ENCODE measurements at places on chromosomes 16 and 17.

GRCh38 chr17:79439493-79439892, 171.4 kb downstream of the RBFOX3 start:
- DNase-seq: no peak

GRCh38 chr16:27963471-27963965, 100.0 kb downstream of the GSG1L start:
- DNase-seq: no peak

- DNase-seq: no peak
Measured at GRCh38 chr16:31269541-31269940, 9.8 kb downstream of the ITGAM start.

DNA sequence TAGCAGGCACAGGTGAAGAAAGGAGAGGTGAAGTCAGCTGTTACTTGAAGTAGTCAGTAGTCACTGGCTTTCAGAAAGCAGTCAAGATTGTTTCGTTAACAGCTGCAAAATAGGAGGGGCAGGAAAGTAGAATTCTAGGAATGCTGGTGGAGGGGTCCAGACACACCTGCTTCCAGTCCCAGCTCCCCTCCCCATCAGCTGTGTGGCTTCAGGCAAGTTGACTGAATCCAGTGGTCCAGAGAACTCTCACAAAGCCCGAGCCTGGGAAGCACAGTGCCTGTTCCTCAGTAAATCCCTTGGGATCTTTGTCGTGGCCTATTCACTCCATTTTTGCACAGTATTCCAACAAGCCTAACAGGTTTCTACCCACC, 4.6 kb upstream of the SOCS1 start:
- no peak for DNase-seq

GRCh38 chr17:48998587-48999440, 1.6 kb downstream of the IGF2BP1 start:
- DNase-seq: no peak

GRCh38 chr17:73589363-73589980, 54.8 kb downstream of the SDK2 start:
- no peak for DNase-seq

GRCh38 chr17:75109046-75109406, 743 bp upstream of the ARMC7 start:
- no peak for DNase-seq

DNA sequence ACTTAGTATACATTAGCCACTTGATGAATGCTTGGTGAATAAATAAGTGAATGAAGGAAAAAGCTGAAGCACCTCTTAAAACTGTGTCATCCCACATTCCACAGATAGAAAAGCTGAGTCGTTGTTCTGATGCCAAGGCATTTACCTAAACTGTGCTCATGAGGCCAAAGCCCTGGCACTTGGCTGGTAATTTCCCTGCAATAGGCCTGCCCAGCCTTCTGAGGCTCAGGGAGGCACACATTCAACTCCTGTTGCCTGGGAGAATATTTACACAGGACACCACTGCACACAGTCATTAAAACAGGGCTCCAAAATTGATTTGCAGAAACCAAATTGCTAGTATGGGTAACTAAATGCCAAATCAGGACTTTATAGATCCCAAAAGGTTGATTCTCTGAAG, 333.0 kb upstream of the C16orf82 start:
- no peak for DNase-seq

DNA sequence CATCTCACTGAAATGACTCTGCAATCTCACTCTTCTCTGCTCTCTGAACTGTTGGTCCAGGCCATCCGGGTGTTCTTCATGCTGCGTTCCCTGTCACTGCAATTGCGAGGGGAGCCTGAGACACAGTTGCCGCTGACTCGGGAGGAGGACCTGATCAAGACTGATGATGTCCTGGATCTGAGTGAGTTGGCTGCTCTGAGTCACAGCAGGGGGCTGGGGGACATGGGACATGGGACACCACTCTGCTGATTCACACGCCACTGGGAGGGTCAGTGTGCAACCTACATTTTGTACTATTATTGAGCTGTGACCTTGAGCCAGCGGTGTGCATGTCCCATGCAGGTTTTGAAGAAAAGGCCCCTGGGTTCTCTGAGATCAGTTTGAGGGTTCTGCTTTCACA, 116.5 kb downstream of the CLEC16A start:
- no peak for DNase-seq

- DNase-seq: no peak
Measured at GRCh38 chr17:61806081-61806828, 57.1 kb downstream of the BRIP1 start.

- peak; percentile 85 for DNase-seq
Measured at GRCh38 chr17:29929533-29930408, at the start of gene SSH2. Gene SSH2, minus strand, starts transcription at chr17:29930228. Its CDS starts 228 bp downstream, at chr17:29930000.

GRCh38 chr17:1077581-1077985, 80.7 kb downstream of the TIMM22 start:
- no peak for DNase-seq

DNA sequence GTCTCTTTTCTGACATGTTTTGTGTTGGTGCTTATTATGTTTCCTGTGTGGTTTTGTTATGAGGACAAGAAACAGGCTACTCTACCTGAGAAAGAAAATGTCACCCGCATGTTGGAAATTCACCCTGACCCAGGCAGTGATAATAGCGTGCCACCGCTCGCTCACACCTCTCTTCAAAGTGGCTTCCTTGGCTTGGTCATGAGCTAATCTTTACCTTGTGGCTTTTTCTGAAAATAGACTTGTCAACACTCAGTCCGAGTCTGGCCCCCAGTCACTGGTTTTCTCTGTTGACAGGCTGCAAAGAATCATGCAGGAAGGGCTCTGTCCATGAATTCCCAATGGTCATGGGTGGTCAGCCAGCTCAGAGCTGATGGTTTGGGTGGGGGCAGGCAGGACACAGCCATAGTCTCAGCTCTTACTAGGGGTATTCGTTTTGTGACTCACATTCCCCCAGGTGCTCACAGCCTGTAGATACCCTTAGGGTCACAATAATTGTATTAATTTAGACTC, 121.3 kb upstream of the CACNG5 start:
- no peak for DNase-seq

DNA sequence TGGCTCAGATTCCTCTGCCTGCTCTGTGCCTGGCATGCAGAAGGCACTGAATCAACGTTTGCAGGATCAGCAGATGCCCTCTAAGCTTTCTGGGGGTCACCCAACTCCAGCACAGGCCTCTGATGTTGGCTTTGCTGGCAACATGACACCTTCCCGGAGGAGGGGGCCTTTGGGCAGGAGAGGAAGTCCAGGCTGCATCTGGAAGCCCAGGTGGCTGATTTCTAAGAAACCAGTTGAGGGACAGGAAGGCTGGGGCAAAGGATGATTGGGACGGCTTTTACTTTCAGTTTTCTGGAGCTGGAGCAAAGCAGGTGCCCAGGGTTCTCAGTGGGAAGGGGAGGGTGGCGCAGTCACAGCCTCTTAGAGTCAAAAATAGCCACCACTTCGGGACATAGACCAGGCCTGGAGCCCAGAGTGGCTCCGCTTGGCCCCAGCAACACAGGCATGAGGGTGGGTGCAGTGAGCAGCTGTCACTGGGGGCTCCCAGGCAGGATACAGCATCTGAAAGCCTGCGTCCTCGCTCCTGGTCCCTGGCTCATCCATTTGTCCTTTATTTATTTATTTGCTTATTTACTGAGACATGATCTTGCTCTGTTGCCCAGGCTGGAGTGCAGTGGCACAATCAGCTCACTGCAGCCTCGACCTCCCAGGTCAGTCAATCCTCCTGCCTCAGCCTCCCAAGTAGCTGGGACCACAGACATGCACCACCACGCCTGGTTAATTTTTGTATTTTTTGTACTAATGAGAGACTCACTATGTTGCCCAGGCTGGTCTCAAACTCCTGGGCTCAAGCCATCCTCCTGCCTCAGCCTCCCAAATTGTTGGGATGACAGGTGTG, 15.1 kb downstream of the SOCS1 start:
- no peak for DNase-seq

DNA sequence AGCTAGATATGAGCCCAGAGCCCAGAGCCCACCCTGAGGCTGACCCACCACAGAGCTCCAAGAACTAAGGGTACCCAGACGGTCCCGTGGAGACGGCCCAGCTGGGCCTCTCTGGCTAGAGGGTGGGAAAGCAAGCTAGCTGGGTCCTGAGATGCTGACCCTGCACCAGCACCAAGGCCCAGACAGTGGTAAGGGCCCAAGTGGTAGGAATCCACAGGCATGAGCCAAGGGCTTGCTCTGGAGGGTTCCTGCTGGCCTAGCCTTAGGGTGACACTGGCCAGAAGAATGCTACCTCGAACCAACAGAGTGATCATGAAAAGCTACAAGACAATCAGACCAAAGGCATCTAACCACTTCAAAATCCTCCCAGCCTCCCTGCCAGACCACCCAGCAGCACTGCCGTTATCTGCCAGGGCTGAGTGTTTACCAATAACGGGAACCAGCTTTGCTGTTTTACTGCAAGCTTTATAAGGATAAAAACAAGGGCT, 13.2 kb downstream of the HIC1 start:
- no peak for DNase-seq

DNA sequence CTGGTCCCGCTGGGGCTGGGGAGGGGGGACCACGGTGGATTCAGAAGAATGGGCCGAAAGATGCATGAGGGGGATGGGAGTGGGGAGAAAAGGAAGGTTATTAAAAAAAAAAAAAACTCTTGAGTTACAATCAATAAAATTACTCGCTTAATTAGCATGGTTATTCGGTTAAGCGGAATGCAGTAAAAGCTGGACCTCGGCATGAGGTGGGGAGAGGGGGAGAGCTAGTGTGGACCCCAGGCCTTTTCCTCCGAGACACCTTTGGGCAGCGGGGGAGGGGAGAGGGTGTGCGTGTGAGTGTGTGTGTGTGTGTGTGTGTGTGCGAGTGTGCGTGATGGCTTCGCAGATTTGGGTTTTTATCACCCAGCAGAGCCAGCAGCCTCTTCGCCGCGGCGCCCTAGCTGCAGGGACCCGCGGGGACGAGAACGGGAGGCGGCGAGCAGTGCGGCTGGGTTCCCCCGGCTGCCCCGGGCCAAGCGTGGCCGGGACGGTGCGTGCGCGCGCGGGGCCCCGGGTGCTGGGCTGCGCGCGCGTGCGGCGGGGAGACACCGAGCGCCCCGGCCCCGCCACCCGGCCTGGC, 3.7 kb downstream of the BAHCC1 start:
- DNase-seq: no peak

DNA sequence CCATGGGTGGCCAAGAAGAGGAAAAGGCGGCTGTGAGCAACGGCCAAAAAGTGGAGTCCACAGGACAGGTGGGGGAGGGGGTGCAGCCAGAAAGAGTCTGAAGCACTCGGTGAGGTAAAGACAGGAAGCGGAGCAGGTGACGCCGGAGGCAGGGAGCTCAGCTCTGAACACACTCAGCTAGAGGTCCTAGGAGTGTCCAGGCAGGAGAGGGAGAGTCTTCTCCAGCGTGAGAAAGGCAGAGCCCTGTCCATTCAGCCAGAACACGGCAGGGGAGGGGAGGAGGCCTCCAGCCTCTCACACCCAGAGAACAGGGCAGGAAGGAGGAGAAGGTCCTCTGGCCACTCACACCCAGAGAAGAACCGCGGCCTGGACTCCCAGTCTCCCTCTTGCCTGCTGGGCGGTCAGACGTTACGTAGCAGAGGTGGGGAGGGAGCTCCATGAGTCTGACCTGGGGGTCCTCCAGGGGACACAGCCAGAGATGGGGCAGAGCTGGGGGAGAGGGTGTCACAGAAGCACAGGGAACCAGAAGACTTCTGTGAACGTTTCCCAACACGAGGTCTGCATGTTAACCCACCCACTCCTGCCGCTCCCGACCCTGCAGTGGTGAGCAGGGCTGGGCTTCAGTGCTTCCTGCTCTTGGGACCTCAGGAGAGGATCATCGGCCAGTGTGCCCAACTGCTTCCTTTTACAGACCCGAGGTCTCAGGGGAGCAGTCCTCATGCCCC, 89.2 kb downstream of the ABR start:
- DNase-seq: no peak

DNA sequence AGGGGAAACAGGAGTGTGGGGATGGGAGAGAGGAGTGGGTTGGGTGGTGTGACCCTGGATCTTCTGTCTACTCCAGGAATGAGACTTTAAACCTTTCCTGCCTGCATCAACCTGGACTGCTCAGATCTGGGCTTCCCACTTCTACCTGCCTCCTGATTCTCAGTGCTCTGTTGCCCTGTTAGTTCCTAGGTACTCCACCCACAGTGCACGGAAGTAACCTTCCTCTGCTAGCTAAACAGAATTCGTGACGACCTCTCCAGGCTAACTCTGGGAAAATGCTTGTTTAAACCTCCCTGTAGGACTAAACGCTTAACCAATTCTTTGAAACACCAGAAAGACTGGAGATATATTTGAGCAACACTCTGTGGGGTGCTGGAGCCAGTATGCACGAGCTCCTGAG, 83.4 kb upstream of the CLEC3A start:
- DNase-seq: no peak

GRCh38 chr16:72794319-72794718, 253.6 kb downstream of the ZFHX3 start:
- no peak for DNase-seq

GRCh38 chr16:52852978-52853377, 199.7 kb downstream of the CHD9NB start:
- DNase-seq: no peak

DNA sequence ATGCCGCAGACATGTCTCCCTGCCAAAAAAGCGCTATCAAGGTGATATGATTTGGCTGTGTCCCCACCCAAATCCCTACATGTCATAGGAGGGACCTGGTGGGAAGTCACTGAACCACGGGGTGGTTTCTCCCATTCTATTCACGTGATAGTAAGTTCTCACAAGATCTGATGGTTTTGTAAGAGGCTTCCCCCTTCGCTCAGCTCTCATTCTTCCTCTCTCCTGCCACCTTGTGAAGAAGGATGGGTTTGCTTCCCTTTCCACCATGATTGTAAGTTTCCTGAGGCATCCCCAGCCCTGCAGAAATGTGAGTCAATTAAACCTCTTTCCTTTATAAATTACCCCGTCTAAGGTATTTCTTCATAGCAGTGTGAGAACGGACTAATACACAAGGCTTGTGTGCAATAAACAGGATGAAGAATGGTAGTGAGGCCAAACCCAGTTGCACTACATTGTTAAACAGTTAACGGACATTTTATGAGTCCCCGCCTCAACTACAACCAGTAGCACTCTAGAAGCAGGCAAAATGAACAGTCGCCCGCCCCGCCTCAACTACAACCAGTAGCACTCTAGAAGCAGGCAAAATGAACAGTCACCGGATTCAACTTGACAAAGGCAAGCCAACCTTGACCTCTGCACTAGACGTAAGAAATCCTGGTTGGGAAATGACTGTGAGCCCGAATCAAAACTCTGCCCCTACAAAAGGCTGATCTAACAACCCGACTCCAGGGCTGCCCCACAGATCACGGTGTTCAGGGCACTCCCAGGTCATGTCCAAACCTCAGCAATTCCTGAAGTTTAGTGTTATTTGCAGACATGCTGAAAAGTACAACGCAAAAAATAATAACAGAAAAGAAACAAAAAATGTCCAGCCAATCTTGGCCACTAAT, 26.3 kb downstream of the VPS53 start:
- DNase-seq: peak; percentile 19

DNA sequence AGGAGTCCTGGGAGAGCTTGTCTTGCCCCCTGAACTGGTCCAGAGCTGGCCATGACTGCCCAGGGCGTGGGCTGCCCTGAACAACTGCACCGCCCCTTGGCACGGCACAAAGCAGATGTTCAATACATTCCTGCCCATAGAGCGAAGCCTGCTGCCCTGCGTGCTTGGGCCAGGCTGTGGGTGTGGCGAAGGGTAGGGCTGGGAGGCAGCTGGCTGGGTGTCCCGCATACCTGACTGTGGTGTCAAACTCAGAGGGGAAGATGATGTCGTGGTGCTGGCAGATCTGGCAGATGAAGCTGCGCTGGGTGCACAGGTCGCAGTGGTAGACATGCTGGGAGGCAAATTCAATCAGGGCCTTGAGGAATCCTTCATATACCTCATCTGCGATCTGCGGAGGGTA, 124.2 kb upstream of the SMURF2 start:
- no peak for DNase-seq

- DNase-seq: peak; percentile 12
Measured at GRCh38 chr17:4004517-4005295, 40.5 kb upstream of the ATP2A3 start.

Measured in hematopoietic multipotent progenitor cell treated with erythropoietin and hydrocortisone succinate and interleukin-3 and kit ligand, for 17 days (in vitro differentiated cells).